ENCODE measurements at places on chromosomes 5 and 9. TPM values are rescaled to one million over a fixed set of nuclear protein-coding genes. Genes with fewer than 3 reads are reported as not detected.

Gene NME5
- total RNA-seq = 20.6 TPM

Gene IFNA2
- total RNA-seq = not detected

Gene PCDHB3
- 3.1 TPM for total RNA-seq

Gene PCDHB11
- 4.3 TPM for total RNA-seq

Gene ACOT12
- total RNA-seq = not detected

DNA sequence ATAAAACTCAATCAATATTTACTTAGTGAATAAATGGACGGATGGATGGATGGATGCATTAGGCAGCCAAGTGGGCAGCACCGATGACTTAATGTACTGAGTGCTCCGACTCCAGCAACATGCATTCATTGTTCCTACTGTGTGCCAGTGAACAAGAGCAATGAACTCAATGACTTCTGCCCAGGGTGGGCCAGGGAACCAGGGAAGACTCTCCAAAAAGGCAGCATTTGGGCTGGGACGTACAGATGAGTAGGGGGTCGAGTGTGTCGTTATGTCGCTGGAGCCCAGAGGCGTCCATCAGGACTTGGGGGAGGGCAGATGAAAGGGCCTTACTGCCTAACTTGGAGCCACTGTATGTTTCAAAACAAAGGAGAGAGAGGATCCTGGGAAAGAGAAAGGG, 126.4 kb downstream of the KCNIP1 start:
- no peak for DNase-seq
- H3K27me3 ChIP-seq = no peaks in the 10 kb centered on the region
- no peak overlapping the region for H3K27ac ChIP-seq
- no peak overlapping the region for H3K4me3 ChIP-seq
- H3K36me3 ChIP-seq = no peaks in the 10 kb centered on the region

DNA sequence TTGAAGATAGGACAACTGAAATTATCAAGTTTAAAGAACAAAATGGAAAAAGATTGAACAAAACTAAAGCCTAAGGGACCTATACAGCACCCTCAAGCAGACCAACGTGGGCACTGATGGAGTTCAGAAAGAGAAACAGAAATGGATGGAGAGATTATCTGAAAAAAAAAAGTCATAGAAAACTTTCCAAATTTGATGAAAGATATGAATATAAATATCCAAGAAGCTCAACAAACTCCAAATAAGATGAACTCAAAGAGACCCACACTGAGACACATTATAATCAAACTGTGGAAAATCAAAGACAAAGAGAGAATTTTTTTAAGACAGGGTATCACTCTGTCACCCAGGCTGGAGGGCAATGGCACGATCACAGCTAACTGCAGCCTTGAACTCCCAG, 128.6 kb upstream of the PUM3 start:
- DNase-seq = no peak
- no peaks in the 10 kb centered on the region for H3K36me3 ChIP-seq
- H3K27me3 ChIP-seq = no peaks in the 10 kb centered on the region
- H3K27ac ChIP-seq = no peak overlapping the region

DNA sequence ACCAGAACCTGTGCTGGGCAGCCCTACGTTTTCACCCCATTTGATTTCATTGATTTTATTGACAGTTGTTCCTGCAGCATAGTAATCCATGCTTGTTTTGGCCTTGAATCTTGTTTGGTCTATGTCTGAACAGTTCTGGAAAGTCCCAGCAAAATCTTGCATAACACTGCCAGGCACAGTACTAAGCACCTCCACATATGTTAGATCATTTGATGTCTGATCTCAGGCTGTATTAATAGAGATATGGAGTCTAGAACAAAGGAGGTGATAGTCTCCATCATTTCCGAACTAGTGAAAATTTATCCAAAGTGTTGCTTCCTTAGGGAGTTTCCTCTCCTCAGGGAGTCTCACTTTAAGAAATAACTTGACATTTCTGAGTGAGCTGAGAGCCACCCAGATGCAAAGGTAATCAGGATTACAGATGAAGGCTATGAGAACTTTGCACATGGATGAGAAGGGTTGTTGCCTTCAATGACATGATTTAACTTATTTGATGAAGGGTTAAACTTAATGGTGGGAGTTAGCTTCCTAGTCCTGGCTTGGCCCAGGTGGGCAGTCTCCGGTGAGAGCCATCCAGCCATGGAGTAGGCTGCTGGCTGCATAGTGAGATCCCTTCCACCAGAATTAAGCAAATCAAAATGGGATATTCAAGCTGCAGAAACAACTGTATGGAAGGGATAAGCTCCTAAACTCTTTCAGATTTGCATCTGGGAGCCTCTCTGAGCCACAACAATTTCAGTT, 173.8 kb upstream of the MVB12B start:
- H3K27me3 ChIP-seq = no peaks in the 10 kb centered on the region
- H3K4me3 ChIP-seq = no peak overlapping the region
- H3K36me3 ChIP-seq = no peaks in the 10 kb centered on the region

DNA sequence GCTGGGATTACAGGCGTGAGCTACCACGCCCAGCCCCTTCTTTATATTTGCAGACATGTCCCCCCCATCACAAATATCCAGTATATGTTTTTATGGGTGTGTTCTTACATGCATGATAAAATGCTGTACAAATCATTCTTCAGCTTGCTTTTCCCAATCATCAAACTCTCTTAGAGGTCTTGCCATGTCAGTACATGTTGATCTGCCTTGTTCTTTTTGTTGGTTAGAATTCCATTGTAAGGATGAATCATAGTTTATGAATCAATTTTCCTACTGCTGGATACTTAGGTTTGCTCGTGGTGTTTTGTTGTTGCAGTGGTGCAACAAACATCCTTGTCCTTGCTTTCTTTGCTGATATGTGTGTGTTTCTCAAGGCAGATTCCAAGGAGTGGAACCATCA, 79.9 kb upstream of the NEURL1B start:
- H3K36me3 ChIP-seq = no peaks in the 10 kb centered on the region
- H3K27ac ChIP-seq = no peak overlapping the region
- no peak for DNase-seq
- no peaks in the 10 kb centered on the region for H3K4me1 ChIP-seq

DNA sequence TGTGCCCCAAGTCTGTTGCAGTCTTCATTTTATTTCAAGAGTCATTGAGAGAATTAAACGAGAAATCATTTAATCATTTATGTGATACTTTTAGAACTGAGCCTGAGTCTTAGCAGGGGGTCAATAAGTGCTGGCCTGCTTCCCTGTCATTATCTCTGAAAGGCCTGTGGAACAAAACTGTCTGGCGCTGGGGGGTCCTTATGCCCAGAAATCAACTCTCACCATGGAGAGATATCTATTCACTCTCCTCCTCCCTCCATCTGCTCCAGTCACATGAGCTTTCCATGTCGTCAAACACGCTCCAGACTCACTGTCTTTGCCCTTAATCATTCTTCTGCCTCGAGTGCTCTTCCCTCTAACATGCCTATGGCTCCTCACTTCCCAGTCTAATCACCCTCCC, 136.8 kb downstream of the ESM1 start:
- no peaks in the 10 kb centered on the region for H3K36me3 ChIP-seq
- DNase-seq = no peak
- no peak overlapping the region for H3K4me3 ChIP-seq
- H3K4me1 ChIP-seq = no peaks in the 10 kb centered on the region
- no peaks in the 10 kb centered on the region for H3K27me3 ChIP-seq

DNA sequence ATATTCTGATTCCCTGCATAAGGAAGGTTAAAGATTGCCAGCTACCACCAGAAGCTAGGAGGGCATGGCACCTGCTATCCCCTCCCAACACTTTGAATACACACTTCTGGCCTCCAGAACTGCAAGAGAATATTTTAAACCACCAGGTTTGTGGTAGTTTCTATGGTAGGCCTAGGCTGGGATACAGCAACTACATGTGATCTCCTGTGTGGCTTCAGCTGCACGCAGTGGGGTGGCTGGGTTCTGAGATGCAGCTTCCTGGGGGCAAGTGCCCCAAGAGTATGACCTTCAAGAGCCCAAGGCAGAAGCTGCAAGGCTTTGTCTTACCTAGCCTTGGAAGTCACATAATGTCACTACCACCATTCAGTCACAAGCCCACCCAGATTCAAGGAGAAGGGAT, 39.6 kb downstream of the GCNT4 start:
- no peak for DNase-seq
- H3K4me3 ChIP-seq = no peak overlapping the region
- H3K27me3 ChIP-seq = no peaks in the 10 kb centered on the region

DNA sequence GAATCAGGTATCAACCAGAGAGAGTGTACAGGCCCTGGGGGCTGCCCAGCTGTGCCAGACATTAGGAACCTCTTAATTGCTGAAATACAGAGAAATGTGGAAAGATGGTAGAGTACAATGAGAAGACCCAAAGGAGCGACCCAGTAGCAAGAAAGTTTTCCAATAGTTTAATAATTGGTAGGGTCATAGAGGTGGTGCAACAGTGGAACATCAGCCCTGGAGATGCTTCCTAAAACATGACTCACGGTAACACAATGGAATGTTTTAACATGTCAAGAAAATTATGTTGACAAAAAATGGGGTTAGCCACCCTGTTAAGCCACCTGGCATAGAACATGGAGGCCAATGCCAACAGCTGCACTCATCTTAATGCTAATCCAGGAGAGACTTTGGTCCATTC, 284.1 kb downstream of the ELAVL2 start:
- no peaks in the 10 kb centered on the region for H3K36me3 ChIP-seq
- H3K4me1 ChIP-seq = peaks cover 4% of the 10 kb centered on the region
- no peak overlapping the region for H3K4me3 ChIP-seq
- H3K27me3 ChIP-seq = no peaks in the 10 kb centered on the region
